ENCODE measurements at places on chromosomes 16 and 17. TPM values are rescaled to one million over a fixed set of nuclear protein-coding genes. Genes with fewer than 3 reads are reported as not detected.

SHCBP1 gene
- 9.3 TPM for polyA plus RNA-seq

DHX38 gene
- 39.7 TPM for polyA plus RNA-seq

SNN gene
- polyA plus RNA-seq = 19.1 TPM

TSEN54 gene
- polyA plus RNA-seq = 26.3 TPM

SPAG7 gene
- 58.4 TPM for polyA plus RNA-seq

SLFN13 gene
- polyA plus RNA-seq = 2.3 TPM

MPO gene
- polyA plus RNA-seq = 0.02 TPM

DNA sequence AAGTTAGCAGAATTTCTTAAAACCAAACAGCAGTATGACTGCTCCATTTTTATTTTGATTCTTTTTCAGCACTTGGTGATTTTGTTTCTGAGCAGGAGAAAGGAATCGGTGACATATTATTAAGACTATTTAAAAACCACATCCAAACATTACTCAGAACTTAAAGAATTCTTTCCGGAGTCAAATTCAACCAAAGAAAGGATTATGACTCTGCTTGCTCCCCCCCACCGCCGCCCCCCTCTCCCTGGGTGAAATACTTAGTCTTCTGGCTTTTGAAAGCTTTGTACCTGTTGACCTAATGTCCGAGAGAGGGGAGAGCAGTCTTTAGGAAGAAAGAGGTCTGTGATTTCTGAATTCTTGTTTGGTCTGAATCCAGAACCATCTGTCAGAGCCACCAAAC lies 17.9 kb upstream of the COL1A1 start:
- H3K27me3 ChIP-seq = peaks cover 24% of the 10 kb centered on the region
- H3K4me1 ChIP-seq = no peaks in the 10 kb centered on the region
- no peak overlapping the region for H3K4me3 ChIP-seq
- no peaks in the 10 kb centered on the region for H3K36me3 ChIP-seq
- no peak for DNase-seq

DNA sequence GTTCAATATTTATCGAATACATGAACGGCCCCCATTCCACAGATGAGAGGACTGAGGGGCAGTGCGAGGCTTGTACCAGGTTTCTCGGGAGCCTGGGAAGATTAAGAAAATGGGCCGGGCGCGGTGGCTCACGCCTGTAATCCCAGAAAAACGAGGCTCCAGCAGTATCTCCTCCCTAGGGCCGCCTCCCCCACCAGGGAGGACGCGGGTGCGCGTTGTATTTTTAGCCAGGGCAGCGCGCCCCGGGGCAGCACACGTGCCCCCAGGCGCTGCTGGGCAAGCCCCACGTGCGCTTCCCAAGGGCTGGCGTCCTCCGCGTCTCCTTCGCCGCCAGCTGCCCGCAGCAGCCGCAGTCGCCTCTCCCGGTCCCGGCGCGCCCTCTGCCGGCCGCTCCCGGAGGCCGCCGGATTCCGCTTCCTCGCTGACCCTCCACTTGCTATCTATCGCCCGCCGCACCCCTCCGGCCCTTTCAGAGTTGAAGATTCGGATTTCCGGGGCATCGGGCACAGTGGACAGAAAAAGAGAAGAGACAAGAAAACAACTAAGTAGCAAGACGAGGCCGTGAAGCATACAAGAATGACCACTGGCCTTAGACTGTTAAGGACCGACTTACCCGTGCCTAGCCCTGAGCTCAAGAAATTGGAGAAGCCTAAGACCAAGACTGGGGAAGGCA lies 1.9 kb upstream of the YBX2 start:
- peaks cover 8% of the 10 kb centered on the region for H3K4me1 ChIP-seq
- no peak overlapping the region for H3K4me3 ChIP-seq
- no peak overlapping the region for H3K27ac ChIP-seq
- DNase-seq = peak; percentile 74
- H3K36me3 ChIP-seq = no peaks in the 10 kb centered on the region
- peaks cover 16% of the 10 kb centered on the region for H3K27me3 ChIP-seq

DNA sequence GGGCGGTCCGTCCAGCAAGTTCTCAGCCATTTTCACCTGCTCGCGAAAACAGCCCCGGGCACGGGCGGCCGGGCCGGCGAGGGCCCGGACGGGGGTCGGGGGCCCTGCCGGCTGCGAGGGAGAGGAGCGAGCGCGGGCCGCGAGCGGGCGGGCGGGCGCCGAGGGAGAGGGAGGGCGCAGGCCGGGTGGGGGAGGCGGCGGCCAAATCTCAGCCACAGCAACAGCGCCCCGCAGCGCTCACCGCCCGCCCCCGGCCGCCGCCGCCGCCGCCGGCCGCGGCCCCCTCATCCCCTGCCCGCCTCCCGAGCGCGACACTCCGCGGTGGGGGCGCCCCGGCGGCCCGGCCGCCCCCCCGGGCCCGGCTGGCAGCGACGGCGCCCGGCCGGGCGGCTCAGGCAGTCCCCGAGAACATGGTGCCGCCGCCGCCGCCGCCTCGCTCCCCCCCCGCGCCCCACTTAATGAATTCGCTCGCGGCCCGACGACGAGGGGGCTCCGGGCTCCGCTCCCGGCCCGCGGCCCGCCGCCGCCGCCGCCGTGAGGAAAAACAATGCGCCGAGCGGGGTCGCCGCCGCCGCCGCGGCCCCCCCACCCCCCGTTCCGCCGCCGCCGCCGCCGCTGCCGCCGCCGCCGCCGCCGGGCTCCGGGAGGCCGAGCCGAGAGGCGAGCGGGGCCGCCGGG lies 487 bp downstream of the CREBBP start:
- H3K27me3 ChIP-seq = no peaks in the 10 kb centered on the region
- H3K4me3 ChIP-seq = peak overlapping the region; percentile 84
- H3K27ac ChIP-seq = peak overlapping the region; percentile 46
- H3K4me1 ChIP-seq = peaks cover 8% of the 10 kb centered on the region

DNA sequence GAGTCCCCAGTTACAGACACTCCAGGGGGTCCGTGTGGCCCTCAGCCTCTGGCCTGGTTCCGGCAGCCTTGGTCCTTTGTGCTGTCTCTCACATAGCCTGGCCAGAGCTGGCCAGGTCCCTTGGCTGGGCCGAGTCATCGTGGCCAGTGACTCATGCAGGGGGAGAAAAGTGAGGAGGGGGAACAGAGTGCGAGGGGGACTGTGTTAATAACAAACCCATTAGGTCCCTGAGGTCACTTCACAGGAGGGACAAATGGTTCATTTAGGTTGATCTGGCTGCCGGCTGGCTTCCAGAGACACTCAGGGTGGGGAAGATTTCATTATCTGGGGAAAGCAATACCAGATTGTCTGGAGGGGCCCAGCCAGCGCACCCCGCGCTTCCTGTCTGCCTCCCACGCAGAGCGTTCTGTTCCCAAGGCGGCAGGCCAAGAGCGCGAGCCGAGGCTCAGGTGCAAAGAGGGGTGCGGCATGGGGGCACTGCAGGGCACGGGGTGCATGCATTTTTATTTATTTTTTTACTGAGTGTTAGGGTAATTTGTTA lies 223.1 kb downstream of the SEC14L1 start:
- H3K36me3 ChIP-seq = no peaks in the 10 kb centered on the region
- H3K4me1 ChIP-seq = peaks cover 9% of the 10 kb centered on the region
- no peak overlapping the region for H3K4me3 ChIP-seq
- no peak overlapping the region for H3K27ac ChIP-seq
- H3K27me3 ChIP-seq = no peaks in the 10 kb centered on the region

DNA sequence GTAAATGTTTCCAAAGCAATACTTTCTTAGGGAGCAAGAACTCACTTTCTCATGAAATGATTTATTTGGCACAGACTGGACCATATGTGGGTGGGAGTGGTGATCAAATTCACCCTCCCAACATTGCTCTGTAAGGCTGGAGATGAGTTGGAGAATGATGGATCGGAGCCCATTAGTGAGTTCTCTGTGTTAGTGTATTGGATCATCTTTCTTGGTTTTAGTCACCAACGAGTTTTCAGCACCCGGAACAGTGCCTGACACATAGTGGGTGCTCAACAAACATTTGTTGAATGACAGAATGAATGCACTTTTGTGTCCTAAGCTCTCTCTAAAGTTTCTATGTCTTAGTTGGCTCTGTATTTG lies 104.5 kb upstream of the FAM20A start:
- H3K36me3 ChIP-seq = no peaks in the 10 kb centered on the region
- no peak overlapping the region for H3K4me3 ChIP-seq
- no peak for DNase-seq
- H3K27me3 ChIP-seq = no peaks in the 10 kb centered on the region

- peaks cover 35% of the 10 kb centered on the region for H3K36me3 ChIP-seq
- DNase-seq = no peak
- H3K27ac ChIP-seq = no peak overlapping the region
- H3K4me1 ChIP-seq = no peaks in the 10 kb centered on the region
- no peak overlapping the region for H3K4me3 ChIP-seq
These were observed 53.8 kb downstream of the PDPK1 start for GRCh38 chr16:2591476-2592240.

- H3K36me3 ChIP-seq = no peaks in the 10 kb centered on the region
- no peak for DNase-seq
- H3K4me1 ChIP-seq = no peaks in the 10 kb centered on the region
- no peaks in the 10 kb centered on the region for H3K27me3 ChIP-seq
- H3K27ac ChIP-seq = no peak overlapping the region
These were observed 20.4 kb downstream of the OTOA start for GRCh38 chr16:21684199-21684598.

GRCh38 chr17:55057184-55057583 lies 88.6 kb downstream of the STXBP4 start:
- H3K4me3 ChIP-seq = no peak overlapping the region
- no peak overlapping the region for H3K27ac ChIP-seq
- no peaks in the 10 kb centered on the region for H3K36me3 ChIP-seq
- DNase-seq = no peak
- no peaks in the 10 kb centered on the region for H3K4me1 ChIP-seq

DNA sequence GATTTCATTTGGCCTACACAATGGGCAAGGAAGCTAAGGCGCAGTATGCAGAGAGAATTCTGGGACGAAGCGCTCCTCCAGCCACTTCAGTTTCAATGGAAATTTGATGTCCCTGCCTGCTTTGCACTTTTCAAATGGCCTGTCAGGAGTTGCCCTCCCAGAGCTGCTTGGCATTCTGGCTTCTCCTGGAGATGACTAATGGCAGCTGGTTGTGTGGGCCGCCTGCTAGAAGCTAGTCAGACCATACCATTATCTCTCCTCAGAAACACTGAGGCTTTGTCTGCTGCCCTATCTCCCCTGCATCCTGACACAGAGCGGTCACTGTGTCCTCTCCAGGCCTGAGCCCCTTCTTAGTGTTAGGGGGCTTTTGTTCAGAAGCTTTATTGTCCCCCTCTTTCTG lies 180.1 kb downstream of the SPECC1 start:
- no peaks in the 10 kb centered on the region for H3K36me3 ChIP-seq
- H3K4me3 ChIP-seq = no peak overlapping the region
- H3K27me3 ChIP-seq = no peaks in the 10 kb centered on the region
- DNase-seq = no peak
- no peak overlapping the region for H3K27ac ChIP-seq
- no peaks in the 10 kb centered on the region for H3K4me1 ChIP-seq

DNA sequence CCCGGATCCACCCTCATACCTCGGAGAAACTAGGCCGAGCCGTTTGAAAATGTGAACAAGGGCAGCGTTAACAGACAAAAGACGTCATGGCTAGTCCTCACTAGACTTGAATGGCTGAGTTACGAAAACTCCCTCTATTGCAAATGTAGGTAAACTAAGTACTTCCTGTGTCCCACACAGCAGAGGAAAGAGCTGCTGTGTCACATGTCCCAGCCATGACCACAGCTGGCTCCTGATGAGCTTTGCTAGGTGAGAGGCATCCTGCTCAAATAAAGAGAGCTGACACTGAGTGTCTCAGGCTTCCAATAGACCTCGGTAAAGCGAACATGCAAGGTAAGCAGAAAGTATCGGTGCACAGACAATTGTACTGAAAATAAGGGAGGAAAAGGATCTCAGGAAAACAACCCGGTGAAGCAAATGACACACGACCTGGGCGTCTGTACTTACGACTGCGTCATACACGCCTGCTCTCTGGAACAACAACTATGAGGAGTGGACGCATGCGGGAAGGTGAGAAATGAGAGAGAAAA lies 26.0 kb downstream of the TMEM204 start:
- no peak for DNase-seq
- no peaks in the 10 kb centered on the region for H3K4me1 ChIP-seq
- H3K27me3 ChIP-seq = no peaks in the 10 kb centered on the region
- no peak overlapping the region for H3K27ac ChIP-seq

- no peaks in the 10 kb centered on the region for H3K36me3 ChIP-seq
- no peak overlapping the region for H3K4me3 ChIP-seq
- no peaks in the 10 kb centered on the region for H3K27me3 ChIP-seq
- DNase-seq = no peak
- no peaks in the 10 kb centered on the region for H3K4me1 ChIP-seq
These were observed 98.6 kb upstream of the PMFBP1 start for GRCh38 chr16:72270531-72270930.

All from endothelial cell of umbilical vein (primary cell).